ENCODE measurements at places on chromosomes 2 and 18.

DNA sequence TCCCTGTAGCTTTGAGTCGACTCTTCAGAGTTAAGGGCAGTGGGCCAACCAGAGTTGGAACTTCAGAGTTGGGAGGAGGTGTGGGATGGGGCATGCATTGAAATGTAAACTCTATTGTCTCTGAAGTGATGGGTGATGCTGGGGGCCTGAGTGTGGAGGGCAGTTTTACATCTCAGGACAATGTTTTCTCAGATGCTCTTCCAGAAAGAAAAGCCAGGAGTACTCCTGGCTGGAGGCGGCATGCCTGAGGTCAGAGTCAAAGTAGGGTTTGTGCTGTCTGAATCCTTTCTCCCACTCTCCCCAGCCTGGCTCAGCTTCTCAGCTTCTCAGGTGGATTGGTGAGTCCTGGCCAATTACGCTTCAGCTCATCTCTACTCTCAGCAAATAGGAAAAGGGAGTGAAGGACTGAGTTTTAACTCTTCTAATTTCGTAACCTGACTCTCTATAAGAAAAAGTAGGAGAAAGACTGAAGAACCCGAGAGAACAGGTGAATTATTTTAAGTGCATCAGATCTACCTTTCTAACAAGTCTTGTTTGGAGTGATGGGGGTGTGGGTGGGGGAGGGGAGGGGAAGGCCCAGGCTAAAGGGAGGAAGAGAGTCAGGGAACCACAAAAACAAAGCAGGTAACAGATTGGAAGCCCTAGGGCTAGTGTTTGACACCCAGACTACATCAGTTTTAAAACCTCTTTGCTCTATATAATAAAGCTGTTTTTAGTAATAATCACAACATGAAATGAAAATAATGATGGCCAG, 107.5 kb upstream of the PELI1 start:
- DNase-seq = no peak

GRCh38 chr2:206432193-206433082, 10.9 kb upstream of the ADAM23 start:
- no peak for DNase-seq

DNA sequence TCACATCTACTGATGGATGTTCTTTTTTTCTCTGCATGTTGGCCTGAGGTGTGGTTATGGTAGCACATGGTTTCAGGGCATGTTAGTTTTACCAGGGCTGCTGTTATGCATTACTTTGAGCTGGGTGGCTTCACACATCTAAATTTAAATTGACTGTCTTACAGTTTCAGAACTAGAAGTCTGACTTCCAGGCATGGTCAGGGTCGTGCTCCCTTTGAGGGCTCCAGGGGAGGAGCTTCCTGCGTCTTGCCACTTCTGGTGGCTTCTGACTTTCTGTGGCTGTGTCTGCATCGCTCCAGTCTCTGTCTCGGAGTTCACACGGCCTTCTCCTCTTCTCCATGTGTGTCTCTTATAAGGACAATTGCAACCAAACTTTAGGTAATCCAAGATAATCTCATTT, 143.9 kb downstream of the GALR1 start:
- DNase-seq = no peak

DNA sequence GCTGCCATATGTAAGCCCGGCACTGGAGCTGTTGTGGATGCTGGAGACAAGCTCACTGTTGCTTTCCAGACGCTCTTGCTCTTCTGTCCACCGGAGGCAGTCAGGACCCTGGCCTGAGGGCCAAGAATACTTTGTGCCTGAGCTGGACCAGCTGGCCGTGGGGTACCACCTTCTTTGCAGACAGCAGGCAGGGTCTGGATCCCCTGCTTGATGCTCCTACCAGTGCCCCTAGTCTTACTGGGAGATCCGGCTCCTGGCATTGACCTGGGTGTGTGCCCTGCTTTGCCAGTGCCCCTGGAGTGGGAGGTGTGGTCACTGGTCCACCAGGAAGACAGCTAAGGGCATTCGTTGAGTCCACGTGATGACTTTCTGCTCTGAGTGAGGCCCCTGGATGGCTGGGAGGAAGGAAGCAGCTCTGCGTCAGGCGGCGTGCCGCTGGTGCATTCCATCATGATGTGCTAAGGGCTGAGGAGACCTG, 59.3 kb downstream of the LRRFIP1 start:
- no peak for DNase-seq

DNA sequence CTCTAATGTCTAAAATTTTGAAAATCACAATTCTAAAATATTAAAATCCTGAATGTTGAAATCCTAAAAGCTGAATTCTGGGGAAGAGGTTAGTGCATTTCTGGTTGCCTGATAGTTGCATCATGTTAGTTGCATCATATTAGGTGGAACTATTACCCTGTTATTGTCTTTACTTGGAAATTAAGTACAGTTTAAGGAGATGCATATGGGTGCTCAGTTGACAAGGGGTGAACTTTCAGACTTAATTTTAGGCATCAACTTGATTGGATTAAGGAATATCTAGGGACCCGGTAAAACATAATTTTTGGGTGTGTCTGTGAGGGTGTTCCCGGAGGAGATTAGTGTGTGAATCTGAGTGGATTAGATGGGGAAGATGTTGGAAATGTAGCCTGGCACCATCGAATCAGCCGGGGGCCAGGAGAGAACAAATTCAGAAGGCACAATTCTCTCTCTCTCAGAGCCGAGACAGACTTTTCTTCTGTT, 409.8 kb downstream of the PLCL1 start:
- no peak for DNase-seq
